Activated naive CD4-positive, alpha-beta T cell (primary cell): ENCODE measurements at places on chromosomes 5 and 9.

GRCh38 chr9:137506702-137507171, 43.5 kb downstream of the PNPLA7 start:
- DNase-seq = no peak

- no peak for DNase-seq
These were observed 448.7 kb upstream of the ACTBL2 start for GRCh38 chr5:57931352-57931751.

- no peak for DNase-seq
These were observed 34.7 kb downstream of the GLT6D1 start for GRCh38 chr9:135604437-135605237.

DNA sequence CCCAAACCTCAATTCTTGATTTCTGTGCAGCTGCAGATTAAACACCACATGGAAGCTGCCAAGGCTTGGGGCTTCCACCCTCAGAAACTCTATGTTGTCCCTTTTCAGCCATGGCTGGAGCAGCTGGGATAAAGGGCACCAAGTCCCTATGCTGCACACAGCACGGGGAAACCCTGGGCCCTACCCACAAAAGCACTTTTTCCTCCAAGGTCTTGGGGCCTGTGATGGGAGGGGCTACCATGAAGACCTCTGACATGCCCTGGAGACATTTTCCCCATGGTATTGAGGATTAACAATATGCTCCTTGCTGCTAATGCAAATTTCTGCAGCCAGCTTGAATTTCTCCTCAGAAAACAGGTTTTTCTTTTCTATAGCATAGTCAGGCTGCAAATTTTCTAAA, 41.8 kb upstream of the CDH9 start:
- no peak for DNase-seq

- no peak for DNase-seq
These were observed 186.6 kb downstream of the ATP10B start for GRCh38 chr5:160665460-160665859.

DNA sequence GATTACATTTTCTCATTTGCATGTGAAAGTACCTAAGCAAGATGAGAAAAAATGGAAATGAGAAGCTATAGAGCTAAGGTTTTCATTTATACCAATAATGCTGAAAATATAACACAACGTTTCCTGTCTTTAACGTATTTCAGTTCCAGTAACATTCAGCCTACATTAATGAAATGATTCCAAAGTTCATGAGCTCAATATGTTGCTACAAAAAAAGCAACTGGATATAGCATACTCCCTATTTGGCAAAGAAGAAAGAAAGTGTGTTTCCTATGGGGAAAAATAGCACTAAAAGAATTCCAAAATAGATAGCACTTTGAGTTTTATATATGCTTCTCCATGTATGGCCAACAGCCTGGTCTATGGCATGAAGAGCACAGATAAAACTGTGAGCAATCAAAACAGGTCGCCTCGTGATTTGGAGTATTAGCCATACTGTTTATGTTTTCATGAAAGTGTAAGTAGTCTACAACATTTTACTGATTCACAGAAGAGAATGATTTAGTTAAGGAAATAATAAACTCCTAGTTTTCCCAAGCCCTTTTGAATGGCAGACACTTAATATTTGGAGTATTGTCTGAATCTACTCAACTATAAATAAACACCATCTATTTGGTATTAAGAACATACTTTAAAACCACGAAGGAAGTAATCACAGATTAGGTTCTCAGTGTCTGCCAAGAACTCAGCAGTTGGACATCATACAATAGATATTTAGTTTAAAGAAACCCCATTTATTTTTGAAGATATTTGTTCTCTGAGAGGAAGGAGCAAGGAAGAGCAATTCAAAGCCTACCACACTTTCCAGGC, 258.7 kb upstream of the RASA1 start:
- no peak for DNase-seq

- no peak for DNase-seq
These were observed 1063.9 kb upstream of the ACO1 start for GRCh38 chr9:31320494-31320893.
